ENCODE measurements at places on chromosomes 12 and 14.

DNA sequence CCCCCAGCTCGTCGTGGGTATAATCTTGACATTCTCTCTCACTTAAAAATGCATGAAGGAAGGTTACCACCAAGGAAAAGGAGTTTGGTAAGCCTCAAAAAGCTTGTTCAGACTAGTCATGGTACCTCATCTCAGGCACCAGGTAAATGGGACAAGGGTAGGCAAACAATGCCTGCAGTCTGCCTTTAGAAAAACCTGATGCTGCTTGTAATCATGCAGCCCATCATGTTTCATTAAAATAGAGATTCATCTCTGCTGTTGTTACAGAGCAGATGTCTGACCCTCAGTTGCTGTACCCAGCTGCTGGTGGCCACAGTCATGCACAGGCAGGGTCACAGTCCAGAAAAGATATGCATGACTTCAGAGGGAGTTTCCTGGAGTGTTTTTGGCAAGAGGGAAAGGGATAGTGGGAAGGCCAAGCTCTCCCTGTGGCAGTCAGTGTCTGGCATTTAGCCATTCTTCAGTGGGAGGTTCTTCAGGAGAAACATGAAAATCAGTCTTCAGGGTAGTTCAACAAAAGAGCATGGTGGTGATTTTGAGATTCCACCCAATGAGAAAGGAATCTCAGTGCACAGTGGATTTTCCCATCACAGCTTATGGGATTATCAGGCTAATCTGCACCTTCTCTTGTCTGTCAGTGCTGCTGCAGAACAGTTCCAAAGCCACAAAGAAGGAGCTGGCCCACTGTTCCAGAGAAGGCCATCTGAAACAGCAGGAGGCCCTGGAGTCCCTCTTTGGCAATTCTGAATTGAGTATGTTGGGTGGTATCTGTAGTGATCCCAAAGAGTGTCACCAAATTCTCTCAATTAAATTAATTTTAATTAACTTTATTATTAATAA is 202.7 kb upstream of the FRMD6 start:
- DNase-seq = no peak

GRCh38 chr12:6292606-6293005 is 17.9 kb upstream of the PLEKHG6 start:
- no peak for DNase-seq

DNA sequence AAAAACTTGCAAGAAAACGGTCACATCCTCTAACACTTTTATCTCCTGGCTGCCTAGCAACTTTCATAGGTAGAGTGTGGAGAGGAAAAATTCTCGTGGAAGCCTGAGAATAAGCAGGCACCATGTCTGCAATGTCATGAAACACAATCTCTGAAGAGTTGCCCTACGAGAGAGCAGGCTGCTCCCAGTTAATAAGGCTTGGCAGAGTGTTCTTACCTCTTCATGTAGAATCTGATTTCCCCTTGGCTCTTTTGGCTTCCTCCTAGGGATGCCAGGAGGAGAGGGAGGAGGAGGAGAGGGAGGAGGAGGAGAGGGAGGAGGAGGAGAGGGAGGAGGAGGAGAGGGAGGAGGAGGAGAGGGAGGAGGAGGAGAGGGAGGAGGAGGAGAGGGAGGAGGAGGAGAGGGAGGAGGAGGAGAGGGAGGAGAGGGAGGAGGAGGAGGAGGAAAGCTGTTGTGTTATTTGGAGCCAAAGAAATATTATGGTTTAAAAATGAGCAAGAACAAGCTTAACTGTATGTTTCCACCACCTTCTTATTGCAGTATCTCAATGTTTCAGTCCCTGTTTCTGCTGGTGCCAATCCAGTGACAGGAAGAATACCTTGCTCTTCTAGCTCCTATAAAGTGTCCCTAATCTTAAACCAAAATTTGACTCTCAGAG is 52.9 kb downstream of the EGLN3 start:
- DNase-seq = no peak

DNA sequence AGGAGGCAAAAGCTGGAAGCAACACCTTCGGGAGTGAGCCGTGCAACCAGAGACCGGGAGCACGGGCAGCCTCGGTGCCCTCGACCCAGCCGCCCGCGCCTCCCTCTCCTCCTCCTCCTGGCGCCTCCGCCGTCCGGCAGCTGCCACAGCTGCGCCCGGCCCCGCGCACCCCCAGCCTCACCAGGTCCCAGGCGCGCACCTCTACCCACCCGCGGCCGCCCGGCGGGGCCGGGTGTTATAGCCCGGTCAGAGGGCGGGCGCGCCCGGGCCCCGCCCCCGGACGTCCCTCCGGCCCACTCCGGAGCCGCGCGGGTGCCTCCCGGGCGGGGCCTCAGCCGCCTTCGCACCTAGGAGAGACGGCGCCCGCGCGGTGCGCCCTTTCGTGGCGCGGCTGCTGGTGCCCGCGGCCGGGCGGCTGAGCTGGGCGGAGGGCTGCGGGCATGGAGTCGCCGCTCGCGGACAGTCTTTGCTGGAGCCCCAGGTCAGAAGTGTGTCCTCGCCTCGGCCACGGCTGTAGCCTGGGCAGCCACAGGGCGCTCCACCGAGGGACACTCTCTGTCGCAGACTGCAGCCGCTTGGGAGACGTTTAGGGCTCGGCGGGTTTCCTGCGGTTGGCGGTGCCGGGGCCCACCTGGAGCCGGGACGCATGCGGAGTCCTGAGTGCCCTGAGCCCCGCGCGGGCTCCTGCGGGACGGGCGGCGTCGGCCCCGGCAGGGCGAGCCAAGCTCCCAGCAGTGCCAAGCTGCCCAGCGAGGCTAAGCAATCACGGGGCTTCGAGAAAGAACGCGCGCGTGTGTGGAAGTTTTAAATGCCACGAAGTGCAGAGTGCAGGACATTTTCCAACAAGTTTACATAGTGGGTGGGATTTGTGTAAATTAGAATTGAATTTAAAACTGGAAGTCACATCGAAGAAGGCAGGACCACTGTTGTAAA is at the start of gene CPM:
TSS of gene CPM (minus strand) at position 211 of the 933 bp plus-strand sequence. CDS start 334 bp downstream, outside the sequence.
- DNase-seq = peak; percentile 65

DNA sequence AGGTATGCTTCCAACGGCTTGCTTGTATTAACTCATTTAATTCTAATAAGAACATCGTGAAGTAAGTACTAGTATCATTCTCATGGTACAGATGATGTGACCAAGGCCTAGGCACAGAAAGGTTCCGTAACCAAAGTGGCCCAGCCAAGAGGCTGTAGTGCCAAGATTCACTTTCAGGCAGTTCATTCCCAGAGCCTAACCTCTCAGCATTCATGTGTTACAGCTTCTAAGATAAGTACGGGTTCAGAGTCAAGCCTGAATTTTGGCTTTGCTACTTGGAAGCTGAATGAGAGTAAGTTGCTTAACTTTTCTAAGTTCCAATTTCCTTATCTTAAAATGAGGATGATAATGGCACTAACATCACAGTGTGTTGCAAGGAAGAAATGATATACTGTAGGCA is 379.9 kb downstream of the AEBP2 start:
- DNase-seq = no peak

GRCh38 chr14:72008666-72009065 is 76.4 kb downstream of the RGS6 start:
- no peak for DNase-seq

DNA sequence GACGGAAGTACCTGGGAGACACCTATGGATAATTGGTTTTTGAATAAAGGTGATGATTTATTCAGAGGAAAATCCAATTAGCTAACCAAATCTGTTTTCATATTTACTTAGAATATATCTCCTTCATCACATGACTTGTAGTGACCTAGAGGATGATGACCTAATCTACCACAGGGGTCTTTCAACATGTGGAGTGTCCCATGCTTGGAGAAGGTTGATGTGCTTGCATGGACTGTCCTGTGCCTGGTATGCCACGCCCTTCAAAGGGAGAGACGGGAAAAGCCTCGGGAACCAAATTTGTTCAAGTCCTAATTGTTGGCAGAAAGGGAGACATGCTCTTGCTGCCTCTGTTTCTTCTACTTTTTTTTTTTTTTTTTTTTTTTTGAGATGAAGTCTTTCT is 11.8 kb upstream of the PAPLN start:
- no peak for DNase-seq

- DNase-seq = no peak
These were observed 70.8 kb downstream of the SRGAP1 start for GRCh38 chr12:63915105-63915800.

DNA sequence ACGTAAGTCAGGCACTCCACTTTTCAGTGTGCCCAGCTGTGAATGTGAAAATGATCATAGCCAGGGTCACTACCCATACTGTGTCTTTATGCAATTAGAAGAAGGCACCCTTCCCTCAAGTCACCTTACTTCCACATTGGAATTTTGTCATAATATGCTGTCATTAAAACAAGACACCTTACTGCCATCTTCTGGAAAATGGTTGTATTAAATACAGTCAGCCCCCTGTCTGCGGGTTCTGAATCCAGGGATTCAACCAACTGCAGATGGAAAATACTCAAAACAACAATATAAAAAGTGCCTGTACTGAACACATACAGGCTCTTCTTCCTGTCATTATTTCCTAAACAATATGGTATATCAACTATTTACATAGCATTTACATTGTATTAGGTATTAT is 70.2 kb upstream of the TBX5 start:
- no peak for DNase-seq
